ENCODE measurements at places on chromosomes 5 and 9.

DNA sequence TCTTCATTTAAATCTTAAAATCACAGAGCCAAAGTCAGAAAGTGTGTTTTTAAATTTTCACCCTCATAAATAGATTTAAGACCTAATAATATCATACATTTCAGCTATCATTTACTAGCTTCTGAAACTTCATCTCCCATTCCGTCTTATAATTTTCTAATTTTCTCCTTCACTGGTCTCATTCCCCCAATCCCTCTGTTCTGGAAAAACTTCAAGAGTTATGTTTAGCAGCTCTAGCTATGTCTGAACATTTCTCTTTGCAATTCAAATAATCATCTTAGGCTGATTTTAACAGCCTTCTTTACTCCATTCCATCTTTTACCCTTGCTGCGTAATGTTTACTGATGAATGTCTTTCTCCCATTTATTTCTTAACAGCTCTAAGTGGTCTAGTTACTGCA is 192.4 kb downstream of the SLF1 start:
- no peak for DNase-seq

DNA sequence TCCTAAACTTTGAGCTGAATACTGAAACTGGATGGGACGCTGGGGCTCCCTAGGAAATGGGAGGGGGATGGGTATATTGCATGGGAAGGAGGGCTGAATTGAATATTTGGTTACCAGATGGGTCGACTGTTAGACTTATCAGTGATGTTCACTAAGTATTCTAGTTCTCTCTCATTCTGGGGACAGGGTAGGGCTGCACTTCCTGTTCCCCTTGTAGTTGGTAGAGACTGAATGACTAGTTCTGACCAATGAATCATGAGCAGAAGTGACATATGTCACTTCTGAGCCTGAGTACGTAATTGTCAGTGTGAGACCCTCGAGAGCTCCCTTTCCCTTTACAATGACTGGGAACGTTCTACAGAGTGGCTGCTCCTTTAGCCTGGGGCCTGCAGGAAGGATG is 55.5 kb upstream of the DMRT1 start:
- DNase-seq: no peak

DNA sequence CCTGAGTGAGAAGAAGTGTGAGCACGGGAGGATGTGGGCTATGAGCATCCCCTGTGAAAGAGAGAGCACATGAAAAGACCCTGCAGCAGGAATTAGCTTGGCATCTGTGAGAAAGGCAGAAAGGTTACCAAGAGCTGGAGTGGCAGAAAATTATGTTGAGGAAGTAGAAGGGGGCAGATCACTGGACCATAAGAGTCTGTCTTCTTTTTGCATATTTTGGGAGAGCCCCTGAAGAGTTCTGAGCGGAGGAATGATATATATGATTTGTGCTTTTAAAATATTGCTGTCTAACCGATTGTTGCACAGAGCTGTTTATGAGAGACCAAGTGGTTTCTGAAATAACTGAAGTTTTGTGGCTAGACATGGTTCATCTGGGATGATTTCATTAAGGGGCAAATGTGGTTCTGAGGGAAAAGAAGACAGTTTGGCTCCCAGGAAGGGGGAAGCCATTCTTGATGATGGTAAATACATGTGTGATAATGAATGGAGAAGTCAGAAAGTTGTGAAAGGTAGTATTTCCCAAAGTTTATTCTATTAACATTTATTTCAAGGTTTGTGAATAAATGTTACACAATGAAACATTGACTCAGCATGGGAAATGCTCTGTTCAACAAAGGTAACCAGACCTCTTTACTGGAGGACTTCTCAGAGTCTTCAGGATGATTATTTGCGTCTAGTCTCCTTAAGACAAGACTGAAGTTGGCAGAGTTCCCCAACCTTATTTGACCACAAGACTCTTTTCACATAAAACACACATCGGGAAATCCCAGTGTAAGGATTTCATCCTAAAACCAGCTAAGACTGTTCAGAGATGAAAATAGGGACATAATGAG is 31.5 kb upstream of the ADRB2 start:
- DNase-seq: no peak

DNA sequence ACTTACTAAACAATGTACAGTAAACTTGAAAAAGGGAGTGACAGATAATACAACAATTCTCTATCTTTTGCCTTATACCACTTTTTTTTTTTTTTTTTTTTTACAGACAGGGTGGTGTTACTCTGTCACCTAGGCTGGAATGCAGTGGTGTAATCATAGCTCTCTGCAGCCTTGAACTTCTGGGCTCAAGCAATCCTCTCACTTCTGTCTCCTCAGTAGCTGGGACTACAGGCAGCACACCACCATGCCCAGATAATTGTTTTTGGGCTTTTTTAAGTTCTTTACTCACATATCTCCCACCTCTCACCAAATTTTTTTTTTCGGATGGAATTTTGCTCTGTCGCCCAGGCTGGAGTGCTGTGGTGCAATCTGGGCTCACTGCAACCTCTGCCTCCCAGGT is 171.9 kb upstream of the SLC12A2 start:
- DNase-seq: no peak

DNA sequence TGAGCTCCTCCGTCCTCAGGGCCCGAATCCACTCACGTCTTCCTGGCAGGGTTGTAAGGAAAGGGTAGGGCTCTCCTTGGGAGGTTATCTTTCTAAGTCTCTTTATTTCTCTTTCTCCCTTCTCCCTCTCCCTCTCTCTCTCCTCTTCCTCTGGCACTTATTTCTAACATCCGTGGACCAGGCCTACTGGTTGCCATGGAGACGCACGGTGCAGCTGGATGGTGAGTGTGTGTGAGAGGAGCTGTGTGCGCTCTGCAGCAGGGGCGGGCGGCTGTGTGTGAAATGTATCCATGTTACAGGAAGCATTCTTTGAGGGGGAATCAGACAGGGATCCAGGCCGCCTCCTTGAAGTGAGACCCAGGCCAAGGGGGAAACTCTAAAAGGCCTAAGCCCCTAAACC is 32.2 kb downstream of the PCDH1 start:
- DNase-seq: no peak

DNA sequence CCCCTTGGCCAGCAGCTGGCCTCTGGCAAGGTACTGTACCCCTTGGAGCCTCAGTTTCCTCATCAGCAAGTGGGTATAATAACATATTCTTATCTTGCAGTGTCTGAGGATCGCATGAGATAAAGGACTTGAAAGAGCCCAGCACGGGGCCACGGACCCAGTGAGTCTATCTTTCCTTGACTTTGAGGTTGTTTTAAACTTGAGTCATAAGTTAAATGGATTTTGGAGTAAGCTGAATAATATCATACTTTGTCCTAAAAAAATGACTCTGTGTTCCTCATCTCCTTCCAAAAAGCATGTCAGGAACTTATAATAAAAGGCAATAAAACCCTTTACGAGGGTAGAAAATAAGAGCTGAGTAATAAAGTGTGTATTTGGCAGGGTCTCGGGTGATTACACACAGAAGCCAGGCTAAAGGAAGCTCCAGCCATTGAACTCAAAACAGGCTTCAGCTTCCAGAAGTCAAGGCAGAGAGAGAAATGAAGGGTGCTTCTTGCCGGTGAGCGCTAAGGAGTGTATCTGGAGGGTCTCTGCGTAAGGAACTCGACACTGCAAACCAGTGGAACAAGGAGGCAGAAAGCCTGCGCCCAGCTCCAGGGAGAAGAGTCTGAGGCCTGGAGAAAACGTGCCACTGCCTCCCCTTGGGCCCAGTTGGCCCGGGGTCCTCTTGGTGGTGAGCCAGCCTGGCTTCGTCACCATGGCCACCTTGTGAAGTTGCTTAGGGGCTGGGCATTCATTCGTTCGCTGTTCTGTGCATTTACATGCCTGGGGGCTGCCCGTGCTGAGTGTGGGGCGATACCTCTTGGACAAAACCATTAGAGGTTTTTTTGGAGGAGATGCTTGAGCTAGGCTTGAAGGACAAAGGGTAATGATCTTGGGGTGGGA is 72.4 kb upstream of the PHYKPL start:
- no peak for DNase-seq

GRCh38 chr9:121727295-121728020 is 76.0 kb downstream of the DAB2IP start:
- DNase-seq: no peak

GRCh38 chr9:33437898-33438297 is 9.5 kb downstream of the AQP3 start:
- no peak for DNase-seq
